Stimulated activated CD4-positive, alpha-beta T cell treated with anti-CD3 and anti-CD28 coated beads, Interleukin-1b, Interleukin-23, amount 100 ng/mL, for 1 hour (primary cell): ENCODE measurements at places on chromosomes 11 and 22.

GRCh38 chr11:8459711-8460399 is 134.2 kb downstream of the STK33 start:
- no peak for DNase-seq

DNA sequence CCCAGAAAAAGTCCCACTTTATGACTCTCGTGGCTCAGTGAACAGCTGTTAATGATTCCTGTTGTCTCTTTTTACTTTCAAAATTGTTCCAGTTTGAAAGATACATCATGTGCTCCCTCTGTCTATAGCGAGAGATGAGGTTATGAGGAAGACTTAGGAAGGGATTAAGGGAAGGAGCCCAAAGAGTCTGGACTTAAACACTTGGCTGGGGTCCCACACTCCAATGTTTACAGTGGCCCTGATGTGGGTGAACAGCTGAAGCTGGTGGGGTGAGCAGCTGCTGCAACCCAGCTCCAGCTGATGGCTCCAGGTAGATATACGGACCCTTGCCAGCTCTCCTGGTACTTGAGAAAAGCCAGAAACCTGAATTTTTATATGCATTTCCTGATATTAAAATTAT is 84.5 kb upstream of the PLET1 start:
- no peak for DNase-seq

DNA sequence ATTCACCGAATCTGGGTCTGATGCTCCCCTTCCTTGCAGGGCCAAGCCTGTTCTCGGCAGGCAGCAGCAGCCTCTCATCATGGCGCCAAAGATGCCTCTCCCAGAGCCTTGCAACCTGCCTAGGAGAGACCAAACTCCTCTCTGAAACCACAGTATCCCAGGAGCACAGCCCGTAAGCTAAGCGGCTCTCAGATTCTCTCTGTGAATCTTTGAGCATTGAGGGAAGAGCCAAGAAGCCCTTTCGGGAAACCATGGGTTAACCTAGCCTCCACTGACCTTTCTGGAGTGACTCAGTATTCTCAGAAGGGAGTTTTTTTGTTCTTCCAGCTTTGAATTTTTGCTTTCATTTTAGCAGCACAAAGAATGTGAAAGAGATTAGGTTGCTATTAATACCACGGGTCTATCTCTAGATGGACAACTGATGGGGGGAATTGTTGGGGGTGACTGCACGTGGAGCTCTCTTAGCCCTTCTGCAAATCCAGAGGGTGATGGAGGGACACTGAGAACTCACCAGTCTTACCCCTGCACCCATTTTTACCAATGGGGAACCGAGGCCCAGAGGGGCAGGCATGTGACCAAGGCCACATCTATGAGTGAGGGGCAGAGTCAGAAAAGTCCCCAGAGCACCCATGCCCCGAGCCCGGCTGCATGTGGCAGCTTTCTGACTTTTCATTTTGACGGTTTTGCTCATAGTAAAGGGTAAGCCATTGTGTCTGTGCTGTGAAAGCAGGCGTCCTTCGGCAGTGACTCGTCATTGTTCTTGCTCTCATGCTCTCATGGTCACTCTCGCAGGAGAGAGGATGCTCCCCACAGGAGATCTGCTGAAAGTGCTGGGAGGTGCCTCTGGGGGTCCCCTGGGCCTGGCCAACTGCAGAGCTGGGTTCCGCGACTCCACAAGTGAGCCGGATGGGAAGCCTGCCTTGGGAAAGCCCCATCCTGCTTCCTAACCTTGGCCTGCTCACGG is 36.0 kb downstream of the IRAG1 start:
- no peak for DNase-seq

DNA sequence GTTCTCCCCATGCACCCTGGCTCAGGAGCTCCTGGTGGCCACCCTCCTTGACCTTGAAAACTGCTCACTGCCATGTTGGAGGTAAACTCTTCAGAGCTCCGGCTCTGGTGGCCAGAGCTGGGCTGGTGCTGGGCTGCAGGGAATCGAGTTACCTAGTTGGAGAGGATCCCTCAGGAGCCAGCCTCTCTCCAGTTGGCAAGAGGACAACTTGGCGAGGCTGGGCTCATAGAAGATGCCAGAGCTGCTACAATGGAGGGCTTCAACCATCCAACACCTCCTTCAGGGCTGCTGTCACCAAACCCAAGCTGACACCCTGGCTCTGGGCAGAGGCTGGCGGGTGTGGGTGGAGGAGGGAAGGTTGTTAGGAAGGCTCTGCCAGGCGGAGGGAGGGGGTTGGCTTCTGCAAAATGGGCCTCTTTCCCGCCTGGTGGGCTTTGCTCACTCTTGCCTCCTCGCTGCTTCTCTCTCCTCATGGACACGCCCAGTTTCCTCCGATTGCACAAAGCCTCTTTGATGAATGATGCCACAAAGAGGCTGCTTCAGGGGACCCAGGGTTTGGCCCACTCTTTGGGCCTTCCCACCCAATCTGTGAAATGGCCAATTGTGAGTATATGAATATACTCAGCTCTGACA is 53.1 kb downstream of the THAP12 start:
- no peak for DNase-seq

DNA sequence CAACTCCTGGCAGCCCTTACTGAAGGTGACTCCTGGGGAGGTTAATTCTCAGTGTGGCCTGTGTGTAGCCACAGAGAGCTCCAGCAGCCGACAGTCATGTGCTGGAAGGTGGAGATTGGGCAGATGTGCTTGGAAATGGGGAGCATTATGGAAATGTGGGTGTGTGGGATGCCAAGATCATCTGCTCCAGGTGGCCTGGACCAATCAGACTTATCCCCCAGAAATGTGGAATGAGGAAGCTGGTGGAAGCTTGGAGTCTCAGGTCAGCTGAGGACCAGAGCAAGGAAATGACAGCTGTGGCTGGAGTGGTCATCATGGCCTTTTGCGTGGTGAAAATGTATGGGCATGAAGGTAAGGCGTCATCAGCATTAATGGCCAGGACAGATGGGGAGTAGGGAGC is 234.0 kb downstream of the MIAT start:
- no peak for DNase-seq

- DNase-seq, result no peak
Measured at GRCh38 chr11:126790550-126791081, 210.0 kb downstream of the KIRREL3 start.

DNA sequence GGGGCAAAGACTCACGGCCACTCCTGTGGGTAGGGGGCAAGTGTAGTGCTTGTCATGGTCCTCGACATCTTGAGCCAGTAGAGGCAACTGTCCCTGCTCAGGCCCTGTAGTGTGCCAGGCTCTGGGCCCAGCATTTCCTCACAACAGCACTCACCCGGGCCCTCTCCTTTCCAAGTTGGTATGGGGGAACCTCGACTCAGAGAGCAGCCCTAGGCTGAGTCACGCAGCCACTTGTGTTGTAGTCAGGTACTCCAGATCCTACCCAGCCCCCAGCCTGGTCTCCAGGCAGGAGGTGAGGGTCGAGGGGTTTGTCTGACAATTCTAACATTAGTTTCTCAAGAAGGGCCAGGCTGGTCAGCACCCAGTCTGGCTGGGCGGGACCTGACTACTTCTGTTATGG is 4.1 kb downstream of the RELT start:
- DNase-seq, result no peak

- DNase-seq, result no peak
Measured at GRCh38 chr11:75324189-75324588, 27.3 kb downstream of the ARRB1 start.

- DNase-seq, result no peak
Measured at GRCh38 chr11:16945671-16946469, 68.3 kb downstream of the PLEKHA7 start.

DNA sequence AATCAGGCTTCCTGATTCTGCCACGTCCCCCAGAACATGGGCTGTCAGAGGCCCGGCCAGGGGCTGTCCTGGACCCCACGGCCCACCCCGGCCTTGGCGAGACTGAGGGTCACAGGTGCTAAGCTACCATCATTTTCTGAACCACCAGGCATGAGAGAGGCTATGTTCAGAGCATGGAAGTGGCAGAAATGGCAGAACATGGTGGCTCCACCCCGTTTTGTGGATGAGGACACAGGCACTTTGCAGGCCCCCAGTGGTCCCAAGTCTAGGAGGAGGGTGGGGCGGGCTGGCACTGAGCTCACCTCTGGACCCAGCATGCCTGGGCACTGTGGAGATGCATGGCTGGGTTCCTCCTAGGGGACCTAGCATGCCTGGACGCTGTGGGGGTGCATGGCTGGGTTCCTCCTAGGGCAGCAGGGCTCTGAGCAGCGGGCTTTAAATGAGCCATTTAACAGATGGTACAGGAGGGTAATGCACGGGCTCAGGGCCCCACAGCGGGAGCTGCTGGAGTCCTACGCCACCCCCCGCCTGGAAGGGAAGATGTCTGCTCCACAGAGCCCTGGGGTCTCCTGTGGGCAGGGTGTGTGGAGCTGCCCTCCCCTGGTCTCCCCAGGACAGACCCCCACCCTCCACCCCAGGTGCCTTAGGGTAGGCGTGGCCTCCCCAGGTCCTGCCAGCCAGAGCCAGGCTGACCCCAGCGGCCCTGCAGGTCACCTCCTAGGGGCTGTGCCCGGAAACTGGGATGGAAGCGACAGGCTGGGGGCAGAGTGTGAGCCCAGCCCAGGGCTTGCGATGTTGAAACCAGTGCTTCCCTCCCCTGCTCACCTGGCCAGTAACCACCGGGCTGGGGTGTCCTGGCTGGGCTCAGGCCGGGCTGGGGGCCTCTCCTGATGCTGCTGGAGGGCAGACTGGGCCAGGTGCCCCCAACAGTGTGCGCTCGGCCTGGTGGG is 6.1 kb upstream of the MUC5AC start:
- DNase-seq, result no peak

DNA sequence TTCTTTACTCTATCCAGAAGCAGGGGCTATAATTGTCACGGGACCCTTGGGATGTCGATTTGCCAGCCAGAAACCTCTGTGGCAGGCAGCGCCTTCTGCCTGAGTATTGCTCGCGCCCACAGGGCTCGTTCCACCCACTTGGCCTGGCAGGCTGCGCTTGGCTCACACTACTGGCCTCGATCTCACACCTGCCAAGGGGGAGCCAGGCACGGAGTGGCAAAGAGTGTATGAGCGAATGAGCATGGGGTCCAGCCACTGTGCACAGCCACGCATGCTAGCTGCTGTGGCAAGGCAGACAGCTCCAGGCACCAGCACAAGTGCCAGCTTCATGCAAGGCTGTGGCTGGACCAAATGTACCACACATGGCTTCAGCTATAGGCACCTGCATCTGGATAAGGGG is 599.8 kb downstream of the DLG2 start:
- DNase-seq, result no peak

- DNase-seq, result no peak
Measured at GRCh38 chr11:103959279-103959942, 77.0 kb upstream of the DDI1 start.

DNA sequence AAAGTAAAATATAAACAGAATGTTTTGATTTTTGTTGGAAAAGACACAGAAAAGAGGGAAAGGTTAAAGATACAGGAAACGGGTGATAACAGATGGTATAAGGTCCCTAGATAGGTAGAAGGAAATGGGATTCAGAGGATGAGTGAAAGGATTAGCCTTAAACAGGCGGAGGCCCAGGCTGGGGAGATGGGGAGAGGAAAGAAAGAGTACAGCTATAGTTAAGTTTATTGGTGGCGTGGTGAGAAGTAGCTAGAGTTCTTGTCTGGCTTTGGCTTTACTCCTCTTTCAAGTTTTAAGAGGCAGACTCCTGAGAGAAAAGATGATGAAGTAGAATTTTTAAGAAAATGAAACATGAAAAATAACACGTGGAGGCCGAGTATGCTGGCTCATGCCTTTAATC is 13.7 kb downstream of the ZBTB44 start:
- DNase-seq, result no peak

DNA sequence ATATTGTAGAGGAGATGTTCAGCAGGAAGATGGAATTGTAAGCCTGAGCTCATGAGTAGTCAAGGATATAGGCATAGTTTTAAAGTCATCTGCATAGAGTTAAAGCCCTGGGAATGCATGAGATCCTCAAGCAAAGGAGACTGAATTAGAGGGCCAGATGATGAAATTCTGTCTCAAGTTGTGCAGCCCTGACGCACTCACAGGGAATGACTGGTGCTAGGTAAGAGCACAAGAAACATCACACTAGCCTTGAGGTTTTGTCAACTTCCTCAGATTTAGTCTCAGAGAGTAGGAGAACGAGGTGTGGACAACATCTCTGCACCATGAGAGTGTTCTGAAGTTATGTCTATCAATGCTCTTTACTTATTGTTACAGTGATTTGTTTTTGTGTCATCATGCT is 5.8 kb downstream of the RAB38 start:
- no peak for DNase-seq

GRCh38 chr11:131663405-131664200 is 293.2 kb downstream of the NTM start:
- no peak for DNase-seq

GRCh38 chr11:84430661-84431060 is 1144.5 kb upstream of the CCDC90B start:
- no peak for DNase-seq

DNA sequence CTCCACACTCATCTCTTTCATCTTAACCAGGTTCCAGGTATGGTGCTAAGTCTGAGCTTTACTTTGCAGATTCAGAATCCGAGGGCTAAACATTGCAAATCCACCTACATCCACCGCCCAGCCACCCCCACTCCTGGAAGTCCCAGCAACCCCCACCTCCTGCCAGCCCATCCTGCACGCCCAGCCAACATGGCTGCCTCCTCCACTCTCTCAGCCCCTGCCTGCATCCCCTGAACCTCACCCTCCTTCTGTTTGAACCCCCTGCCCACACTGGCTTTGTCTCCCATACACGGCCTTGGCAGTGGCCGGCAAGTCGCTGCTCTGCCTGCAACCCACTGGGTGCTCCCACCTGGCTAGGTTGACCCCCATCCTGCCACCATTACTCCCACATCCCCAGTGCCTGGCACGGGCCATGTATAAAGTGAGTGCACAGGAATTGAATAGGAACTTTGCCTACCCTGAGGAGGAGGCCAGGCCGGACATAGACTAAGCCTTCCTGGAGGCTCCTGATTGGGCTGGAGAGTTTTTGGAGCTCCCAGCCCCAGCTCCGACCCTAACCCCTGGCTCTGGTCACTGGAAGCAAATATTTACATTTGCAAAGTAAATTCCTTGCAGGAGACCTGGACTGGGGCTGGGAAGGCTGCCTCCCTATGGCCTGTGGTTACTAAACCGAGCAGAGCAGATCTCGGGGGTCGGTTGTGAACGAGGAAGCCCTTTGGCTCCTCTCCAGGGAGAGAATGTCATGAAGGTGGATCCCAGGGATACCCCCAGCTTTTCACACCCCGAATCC is 14.4 kb downstream of the EMID1 start:
- DNase-seq, result no peak

DNA sequence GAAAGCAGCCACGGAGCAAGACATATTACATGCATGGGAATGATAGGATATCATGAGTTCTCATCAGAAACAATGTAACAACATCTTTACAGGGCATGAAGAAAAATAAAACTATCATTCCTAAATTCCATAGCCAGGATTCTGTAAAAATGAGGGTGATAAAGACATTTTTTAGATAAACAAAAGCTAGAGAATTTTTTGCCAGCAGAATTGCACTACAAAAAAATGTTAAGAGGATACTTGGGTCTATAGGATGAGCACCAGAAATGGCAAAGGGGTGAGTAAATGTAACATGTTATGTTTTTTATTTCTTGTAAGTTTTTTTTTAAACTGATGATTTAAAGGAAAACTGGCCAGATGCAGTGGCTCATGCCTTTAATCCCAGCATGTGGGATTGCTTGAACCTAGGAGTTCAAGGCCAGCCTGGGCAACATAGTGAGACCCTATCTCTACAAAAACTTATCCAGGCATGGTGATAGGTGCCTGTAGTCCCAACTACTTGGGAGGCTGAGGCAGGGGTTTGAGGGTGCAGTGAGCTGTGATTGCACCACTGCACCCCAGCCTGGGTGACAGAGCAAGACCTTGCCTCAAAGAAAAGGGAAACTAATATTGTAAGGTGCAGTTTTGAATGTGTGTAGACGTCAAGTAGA is 33.2 kb downstream of the TBX1 start:
- no peak for DNase-seq

GRCh38 chr11:67648140-67648795 is 2.3 kb downstream of the ACY3 start:
- peak; percentile 19 for DNase-seq
